Omental fat pad (tissue), 4 donors: ENCODE measurements at places on chromosomes 4 and X.

- no peak for DNase-seq
Observed at GRCh38 chr4:56648021-56648823, 32.9 kb downstream of the HOPX start.

DNA sequence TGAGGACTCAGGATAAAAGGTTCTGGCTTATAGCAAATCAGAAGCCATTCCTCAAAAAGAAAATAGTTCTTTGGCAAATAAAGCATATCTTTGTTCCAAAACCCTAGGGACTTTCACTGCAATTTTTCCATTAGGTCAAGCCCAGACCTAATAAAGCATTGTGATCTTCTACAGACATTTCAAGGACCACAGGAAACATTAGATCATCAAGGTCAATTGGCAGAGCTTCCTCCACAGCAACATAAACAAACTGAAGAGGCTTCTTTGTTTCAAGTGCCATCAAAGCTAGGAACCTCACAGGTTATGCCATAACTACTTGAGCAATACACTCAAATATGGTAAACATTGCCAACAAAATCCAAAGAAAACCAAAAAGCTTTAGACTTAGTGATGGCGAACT is 144.9 kb downstream of the ANXA5 start:
- DNase-seq = no peak

GRCh38 chr4:107809210-107809609 is 15.5 kb upstream of the SGMS2 start:
- no peak for DNase-seq

GRCh38 chrX:153386097-153386496 is 15.1 kb downstream of the PNMA6E start:
- no peak for DNase-seq

DNA sequence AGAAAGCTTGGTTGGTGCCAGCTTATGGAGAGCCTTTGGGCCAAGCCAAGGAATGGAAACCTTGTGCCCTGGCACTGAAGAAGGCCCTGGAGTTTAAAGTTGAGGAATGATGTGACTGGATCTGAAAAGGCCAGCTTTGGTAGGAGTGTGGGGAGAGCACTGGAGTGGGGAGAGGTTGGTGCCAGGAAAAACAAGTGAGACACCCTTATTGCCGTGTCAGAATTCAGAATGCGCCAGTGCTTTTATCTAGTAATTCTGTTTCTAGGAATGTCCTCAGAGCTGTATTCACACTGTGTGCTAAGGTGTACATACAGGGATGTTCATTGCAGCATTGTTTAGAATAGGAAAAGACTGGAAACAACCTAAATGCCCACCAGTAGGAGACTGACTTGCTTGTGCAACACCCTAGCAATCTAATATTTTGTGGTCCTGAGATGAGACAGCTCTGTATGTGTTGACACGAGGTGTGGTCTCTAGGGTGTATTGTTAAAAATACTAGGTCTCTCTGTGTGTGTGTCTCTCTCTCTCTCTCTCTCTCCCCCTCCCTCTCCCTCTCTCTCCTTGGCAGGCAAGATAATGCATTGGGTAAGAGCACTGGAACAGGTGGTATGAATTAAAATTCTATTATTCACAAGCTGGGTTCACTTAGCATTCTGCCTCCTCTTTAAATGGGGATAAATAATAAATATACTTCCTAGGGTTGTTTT is 107.8 kb downstream of the GATB start:
- DNase-seq = no peak

DNA sequence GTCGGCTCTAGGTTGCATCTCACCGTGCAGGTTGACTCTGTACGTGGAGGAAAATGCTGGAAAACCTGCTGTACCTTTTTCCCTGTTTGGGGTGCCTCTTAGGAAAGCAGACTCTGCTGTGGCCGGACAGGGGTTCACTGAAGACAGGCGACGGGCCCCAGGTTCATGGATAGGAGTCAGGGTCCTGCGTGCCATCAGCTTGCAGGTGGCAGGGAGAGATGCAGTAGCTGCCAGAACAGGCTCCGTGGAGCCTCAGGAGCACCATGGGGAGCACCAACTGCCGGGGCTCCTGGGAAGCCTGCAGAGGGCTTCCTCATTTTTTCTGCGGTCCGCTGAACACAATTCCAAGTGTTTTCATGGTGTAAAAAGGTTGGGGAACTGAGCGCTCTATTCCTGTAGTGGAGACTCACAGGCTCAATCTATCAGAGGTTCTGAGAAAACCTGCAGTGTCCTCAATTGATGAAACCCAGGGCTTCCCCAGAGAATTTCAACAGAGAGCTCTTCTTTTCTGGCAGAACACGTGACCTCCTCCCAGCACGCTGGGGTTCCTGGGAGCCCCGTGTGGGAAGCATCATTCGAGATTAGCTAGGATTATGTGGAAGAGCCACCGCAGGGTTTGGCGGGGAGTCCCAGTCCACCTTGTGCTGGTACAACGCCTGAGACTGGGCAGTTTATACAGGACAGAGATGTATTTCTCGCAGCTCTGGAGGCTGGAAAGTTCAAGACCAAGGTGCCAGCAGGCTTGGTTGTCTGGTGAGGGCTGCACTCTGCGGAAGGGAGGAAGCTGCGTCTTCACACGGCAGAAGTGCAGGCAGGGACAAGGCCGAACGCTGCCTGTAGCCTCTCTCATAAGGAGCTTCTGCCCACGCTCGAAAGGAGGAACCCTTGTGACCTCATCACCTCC is 1.6 kb downstream of the HTRA3 start:
- no peak for DNase-seq
